Tibial nerve (tissue), 4 donors: ENCODE measurements at places on chromosomes 4 and X.

DNA sequence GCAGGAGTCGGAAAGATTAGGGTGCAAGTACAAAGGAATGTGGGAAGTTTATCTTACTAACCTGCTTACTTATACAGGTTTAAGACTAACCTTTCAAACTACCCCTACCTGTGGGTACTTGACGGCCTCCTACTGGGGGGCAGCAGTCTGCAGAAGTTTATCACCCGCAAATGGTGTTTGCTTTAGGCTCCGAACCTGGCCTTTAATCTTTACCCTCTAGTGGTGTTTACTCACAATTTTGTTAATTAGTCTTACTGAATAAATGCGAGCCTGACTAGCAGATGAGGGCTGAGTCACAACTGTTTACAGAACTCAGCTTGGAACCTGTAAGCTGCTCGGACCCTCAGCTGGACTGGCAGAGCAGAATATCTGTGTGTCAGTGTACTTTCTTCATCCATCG lies 204.2 kb upstream of the GPRIN3 start:
- DNase-seq = no peak

DNA sequence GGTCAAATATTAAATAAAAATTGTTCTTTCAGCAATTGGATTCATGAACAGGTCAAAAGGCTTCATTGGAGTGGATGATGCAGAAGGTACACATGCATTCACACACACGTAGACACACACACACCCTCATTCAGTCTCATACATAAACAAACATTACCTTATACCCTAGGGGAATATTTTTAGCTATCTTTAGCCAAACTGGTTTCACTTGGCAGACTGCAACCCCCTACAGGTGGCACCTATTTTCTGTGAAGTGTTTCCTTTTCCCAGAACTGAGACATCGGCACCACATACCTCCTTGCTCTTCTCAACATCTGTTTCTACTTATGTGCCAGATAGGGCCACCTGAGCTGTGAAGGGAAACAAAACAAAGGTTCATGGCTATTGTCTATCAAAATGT lies 18.5 kb upstream of the KDR start:
- no peak for DNase-seq

- DNase-seq = no peak
Measured at GRCh38 chr4:187354740-187355139, 631.1 kb upstream of the FAT1 start.

DNA sequence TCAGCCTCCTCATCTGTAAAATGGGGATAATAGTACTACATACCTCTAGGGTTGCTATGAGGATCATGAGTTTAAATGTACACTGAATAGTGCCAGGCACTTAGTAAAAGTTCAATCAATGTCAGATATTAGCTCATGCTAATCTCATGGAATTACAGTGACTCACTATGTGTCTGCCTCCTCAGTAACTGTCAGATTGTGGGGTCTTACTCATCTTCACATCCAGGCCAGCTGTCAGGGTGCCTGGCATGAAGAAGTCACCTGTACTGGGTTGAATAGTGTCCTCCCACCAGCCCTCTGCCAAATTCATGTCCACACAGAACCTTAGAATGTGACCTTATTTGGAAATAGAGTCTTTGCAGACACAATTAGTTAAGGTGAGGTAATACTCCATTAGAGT lies 54.3 kb upstream of the STIM2 start:
- DNase-seq = no peak

DNA sequence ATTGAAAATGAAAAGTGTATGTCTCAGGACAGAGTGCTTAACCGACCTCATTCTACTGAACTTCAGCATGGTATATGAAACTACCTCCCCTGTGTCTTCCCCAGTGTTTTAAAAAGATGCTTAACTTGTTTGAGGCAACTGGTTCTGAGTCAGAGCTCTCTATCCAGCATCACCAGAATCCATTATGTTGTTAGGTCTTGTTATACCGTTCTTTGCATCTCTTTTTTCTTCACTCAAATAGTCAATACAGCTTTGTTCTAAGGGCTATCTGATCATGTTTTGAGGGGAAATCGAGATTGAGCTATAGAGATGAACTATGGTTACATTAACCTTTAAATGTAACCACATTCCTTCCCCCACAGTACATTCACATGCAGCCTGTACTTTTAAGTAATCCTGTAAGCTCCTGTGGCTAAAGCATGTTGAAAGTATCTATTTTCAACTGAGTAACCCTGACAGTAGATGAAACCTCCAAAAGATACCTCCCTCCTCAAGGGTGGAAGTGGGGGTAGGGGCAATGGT lies 514.4 kb downstream of the RPA4 start:
- no peak for DNase-seq

DNA sequence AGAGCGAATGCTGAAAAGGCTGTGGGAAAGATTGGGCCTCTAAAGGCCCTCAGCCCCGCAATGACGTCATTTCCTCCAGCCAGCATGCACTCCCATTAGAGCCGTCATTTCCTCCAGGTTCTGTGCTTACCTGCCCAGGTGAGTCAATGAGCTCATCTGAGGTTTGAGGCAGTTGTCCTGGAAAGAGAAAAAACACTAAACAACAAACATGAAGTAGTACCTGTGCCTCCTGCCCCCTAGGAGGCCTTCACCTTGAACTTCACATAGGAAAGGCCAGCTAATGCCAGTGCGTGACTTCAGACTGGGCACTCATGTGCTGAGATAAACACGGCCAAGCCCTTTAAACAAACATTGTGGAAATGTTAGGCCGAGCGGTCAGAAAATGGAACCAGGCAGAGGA lies 55.9 kb downstream of the FHDC1 start:
- DNase-seq = no peak

DNA sequence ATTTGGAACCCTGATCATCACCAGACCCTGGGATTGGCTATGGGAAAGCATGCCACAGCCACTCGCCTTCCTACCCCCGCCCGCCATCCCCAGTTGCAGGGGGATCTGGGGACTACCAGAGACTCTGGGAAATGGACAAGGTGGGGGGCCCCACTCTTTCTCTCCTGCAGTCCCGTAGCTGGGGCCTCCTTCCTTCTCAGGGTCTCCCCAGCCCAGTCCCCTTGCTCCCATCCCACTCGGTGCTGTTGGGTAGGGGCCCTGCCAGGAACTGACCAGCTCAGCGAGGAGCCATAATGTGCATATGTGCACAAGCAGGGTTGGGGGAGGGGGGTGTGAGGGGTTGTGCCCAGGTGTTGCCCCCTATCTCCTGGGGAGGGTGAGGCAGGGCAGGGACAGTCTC lies 3.4 kb upstream of the USP11 start:
- DNase-seq = no peak

DNA sequence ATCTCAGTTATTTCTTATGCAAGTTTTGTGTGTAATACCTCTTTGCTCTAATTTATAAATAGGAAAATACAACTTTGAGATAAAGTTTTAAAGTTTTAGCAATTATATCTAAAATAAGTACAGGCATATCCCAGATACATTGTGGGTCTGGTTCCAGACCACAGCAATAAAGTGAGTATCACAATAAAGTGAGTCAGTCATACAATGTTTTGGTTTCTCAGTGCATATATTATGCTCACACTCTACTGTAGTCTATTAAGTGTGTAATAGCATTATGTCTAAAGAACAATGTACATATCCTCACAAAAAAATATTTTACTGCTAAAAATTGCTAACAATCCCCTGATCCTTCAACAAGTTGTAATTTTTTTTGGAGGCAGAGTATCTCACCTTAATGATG lies 49.2 kb downstream of the ANAPC10 start:
- DNase-seq = no peak

DNA sequence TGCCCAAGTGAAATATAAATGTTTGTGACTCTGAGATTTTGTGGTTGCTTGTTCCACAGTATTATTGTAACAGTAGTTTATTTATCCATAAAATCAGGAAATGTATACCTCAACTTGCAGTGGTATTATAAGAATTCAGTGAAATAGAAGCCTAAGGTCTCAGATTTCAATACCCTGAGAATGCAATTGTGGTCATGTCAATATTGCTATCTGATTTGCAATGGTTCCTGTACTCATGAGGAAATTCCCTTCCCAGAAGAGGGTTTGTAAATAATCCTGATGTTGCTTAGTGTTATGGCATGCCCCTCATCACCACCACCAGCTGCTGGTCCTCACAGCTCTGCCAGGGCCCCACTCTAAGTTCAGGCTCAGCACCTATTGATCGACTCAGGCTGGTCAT lies 67.8 kb downstream of the SLC34A2 start:
- DNase-seq = no peak

- DNase-seq = no peak
Measured at GRCh38 chr4:126799416-126799815, 833.3 kb upstream of the INTU start.

DNA sequence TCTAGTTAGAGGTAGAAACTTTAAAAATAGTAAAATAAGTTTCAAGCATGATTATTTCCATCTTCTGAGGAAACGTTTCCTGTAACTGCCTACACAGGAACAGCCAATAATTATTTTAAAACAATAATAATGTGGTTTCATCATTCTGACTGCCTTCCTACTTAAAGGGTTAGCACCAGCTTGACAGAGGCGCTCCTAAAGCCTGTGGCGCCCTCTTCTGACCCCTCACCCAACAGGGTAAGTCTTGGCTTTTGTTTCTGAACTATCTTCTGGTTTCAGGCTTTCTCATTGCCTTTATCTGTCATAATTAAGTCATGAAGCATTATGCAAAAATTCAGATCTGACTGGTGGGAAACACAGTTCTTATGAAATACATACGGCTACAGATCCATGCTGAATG lies 96.7 kb downstream of the ITM2A start:
- no peak for DNase-seq

DNA sequence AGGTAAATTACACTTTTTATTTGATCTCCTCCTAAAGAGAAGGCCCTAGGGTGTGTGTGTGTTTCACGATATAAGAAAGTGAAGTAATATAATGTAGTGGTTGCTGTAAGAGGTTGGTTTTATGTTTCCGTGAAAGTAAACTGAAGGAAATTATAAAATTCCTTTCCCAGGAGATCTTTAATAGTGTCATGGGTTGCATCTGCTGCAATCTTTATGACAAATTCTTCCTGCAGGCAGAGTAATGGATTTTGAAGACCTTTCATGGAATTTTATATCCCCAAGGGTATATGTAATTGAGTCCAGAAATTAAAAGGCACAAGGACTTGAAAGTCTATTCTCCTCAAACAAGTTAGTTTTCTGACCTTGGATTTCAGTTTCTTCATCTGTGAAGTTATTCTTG lies 538.6 kb downstream of the ANKRD50 start:
- DNase-seq = no peak

DNA sequence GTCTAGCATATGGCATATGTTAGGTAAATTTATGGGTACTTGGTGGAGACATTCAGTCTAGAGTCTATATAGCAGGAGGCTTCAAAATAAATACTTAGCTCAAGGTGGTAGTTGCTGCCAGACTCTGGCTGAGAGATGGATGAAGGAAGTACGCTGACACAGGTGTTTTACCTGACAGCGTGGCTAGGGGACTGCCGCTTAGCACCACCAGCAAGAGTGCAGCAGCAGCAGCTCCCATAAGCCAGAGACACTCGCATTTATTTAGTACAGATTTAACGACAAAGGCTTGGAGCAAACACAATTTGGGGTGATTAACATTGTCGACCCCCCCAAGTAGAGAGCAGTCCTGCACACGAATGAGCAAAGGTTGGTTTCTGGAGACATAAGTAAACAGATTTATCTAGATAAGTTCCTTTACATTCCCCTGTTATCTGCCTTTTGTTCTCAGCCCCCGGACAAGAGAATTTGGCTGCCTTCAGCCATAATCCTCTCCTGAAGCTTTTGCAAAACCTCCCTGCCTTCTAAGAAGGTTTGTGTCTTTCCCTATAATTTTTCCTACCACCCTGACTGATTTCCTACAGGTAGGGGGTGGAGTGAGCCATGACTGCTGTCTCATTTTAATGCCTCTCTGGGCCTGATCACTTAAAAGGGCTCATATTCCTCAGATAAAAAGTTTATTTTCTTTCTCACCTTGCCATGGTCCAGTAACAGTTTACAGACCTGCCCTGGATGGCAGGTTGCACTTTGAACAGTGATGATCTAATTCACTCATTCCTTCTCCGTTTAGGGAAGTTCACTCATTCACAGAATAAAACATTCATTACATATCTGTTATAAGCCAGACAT lies 64.6 kb downstream of the RHOH start:
- DNase-seq = no peak

DNA sequence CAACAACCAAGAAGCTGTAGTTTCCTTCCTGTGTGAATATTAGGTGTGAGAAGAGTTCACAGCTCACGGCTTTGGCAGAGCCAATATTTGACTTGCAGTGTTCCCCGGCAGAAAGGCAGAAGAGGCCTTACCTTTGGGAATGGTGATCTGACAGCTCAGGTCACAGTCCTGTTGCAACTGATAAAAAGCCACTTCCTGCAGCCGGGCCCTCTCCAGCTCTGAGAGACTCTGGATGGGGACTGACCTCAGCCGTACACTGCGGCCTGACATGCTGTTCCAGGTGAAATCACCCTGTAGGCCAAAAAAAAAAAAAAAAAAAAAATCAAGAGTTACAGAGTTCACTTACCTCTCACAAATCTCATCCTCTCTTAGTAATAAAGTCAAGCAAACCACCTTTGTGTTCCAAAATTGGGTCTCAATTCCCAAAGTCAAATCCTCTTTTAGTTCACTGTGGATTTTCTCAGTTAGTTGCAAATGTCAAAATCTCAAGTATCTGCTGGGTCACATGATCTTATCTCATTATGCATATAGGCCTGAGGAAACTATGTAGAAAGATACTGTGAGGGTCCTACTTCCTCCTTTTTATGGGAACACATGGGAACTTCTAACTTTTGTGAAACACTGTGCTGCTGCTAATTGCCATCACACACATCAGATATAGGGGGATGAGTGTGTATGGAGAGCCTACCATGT lies 38.6 kb upstream of the AMELX start:
- DNase-seq = no peak

DNA sequence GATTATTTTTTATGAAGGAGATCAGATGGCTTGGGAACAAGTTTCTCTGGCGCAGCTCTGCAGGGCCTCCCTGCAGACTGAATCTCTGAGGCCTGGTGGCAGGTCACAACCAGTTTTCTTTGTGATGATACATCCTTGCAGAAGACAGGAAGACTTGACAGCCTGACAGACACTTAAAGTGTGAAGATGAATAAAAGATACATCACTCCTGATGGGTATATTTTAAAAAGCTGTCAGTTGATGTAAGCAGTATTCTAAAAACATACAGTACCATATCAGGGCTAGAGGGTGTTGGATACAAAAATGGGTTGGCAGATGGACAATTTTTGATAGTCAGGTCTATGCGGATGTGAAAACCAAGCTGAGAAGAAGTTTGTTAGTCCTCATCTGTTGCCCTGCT lies 239.5 kb downstream of the LHFPL1 start:
- DNase-seq = no peak

DNA sequence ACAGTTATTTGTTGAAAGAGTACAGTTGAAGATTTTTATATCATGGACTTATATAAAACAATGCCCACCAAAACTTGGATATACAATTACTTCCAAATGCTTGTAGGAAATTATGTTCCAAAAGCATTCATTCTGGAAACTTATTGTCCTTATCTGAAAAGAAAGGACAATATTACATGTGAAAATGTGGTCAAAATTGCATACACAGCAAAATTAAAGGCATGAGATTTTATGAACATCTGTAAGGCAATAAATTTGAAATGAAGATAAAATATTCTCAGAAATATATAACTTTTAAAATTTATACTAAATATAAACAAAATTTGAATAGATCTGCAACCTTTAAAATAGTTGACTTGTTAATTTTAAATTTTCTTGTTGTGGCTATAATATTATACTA lies 1173.8 kb downstream of the NLGN4X start:
- no peak for DNase-seq

- no peak for DNase-seq
Measured at GRCh38 chr4:124462954-124463828, 249.3 kb downstream of the ANKRD50 start.
